ENCODE measurements at places on chromosomes 12 and 14. TPM values are rescaled to one million over a fixed set of nuclear protein-coding genes. Genes with fewer than 3 reads are reported as not detected.

The HOXC6 gene
- total RNA-seq = 2.1 TPM

The FAM222A gene
- total RNA-seq = 0.34 TPM

- H3K4me3 ChIP-seq = no peak overlapping the region
- H3K36me3 ChIP-seq = no peaks in the 10 kb centered on the region
- H3K27ac ChIP-seq = no peak overlapping the region
- no peaks in the 10 kb centered on the region for H3K27me3 ChIP-seq
- DNase-seq = no peak
- H3K4me1 ChIP-seq = no peaks in the 10 kb centered on the region
These were observed 67.2 kb downstream of the SCARB1 start for GRCh38 chr12:124796303-124796960.

- H3K36me3 ChIP-seq = no peaks in the 10 kb centered on the region
- H3K4me3 ChIP-seq = no peak overlapping the region
- no peak overlapping the region for H3K27ac ChIP-seq
- H3K4me1 ChIP-seq = no peaks in the 10 kb centered on the region
- DNase-seq = no peak
These were observed 31.9 kb downstream of the MBIP start for GRCh38 chr14:36288496-36288895.

GRCh38 chr12:14263742-14264141 lies 101.7 kb upstream of the ATF7IP start:
- no peak for DNase-seq
- no peaks in the 10 kb centered on the region for H3K4me1 ChIP-seq
- no peaks in the 10 kb centered on the region for H3K27me3 ChIP-seq
- no peak overlapping the region for H3K27ac ChIP-seq
- H3K36me3 ChIP-seq = no peaks in the 10 kb centered on the region
- H3K4me3 ChIP-seq = no peak overlapping the region

DNA sequence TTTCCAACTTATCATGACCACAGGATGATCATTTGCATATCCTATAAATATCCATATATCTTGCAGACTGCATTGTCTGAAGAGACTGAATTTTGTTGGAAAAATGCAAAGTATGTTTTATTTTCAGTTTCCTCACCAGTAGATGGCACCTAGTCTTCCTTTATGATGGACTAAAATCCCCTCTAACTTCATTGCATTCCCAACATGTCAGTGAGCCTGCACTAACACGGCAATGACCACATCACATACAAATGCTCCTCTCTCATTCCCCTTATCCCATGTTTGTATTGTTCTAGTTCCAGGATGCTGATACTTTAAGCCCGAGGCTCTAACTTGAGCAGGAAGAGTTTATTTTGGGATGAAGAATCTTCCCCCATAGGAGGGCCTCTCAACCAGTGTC lies 24.7 kb upstream of the MYBPC1 start:
- H3K4me1 ChIP-seq = no peaks in the 10 kb centered on the region
- H3K4me3 ChIP-seq = no peak overlapping the region
- no peak for DNase-seq
- H3K36me3 ChIP-seq = no peaks in the 10 kb centered on the region
- H3K27me3 ChIP-seq = no peaks in the 10 kb centered on the region
- H3K27ac ChIP-seq = no peak overlapping the region

- no peak overlapping the region for H3K27ac ChIP-seq
- H3K4me3 ChIP-seq = no peak overlapping the region
- no peak for DNase-seq
These were observed 2.5 kb downstream of the SMCO2 start for GRCh38 chr12:27449026-27449425.

- no peaks in the 10 kb centered on the region for H3K4me1 ChIP-seq
- H3K4me3 ChIP-seq = no peak overlapping the region
- no peaks in the 10 kb centered on the region for H3K36me3 ChIP-seq
- DNase-seq = no peak
These were observed 30.3 kb downstream of the PDE3A start for GRCh38 chr12:20398686-20399085.
